Astrocyte of the spinal cord (primary cell): ENCODE measurements at places on chromosomes 4 and X.
A peak's percentile ranks its signal among the peaks of the same experiment; 100 is the strongest.

DNA sequence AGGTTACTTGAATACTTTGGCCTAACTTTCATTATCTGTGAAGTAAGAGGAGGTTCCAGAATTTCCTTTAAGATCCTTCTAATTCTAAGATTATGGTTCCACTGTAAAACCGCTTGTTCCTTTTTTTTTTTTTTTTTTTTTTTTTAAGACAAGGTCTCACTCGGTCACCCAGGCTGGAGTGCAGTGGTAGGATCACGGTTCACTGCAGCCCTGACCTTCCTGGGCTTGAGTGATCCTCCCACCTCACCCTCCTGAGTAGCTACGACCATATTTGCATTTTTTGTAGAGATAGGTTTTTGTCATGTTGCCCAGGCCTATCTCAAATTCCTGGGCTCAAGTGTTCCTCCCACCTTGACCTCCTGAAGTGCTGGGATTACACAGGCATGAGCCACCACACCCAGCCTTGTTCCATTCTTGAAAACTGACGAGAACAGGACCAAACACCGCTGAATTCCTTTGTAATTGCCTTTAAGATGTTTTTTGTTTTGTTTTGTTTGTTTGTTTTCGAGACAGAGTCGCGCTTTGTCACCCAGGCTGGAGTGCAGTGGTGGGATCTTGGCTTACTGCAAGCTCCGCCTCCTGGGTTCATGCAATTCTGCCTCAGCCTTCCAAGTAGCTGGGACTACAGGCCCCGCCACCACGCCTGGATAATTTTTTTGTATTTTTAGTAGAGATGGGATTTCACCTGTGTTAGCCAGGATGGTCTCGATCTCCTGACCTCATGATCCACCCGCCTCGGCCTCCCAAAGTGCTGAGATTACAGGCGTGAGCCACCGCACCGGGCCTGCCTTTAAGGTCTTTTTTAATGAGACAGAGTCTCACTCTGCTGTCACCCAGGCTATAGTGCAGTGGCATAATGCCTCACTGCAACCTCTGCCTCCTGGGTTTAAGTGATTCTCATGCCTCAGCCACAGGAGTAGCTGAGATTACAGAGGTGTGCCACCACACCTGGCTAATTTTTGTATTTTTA is 6.8 kb downstream of the PDS5A start:
- no peak for DNase-seq

DNA sequence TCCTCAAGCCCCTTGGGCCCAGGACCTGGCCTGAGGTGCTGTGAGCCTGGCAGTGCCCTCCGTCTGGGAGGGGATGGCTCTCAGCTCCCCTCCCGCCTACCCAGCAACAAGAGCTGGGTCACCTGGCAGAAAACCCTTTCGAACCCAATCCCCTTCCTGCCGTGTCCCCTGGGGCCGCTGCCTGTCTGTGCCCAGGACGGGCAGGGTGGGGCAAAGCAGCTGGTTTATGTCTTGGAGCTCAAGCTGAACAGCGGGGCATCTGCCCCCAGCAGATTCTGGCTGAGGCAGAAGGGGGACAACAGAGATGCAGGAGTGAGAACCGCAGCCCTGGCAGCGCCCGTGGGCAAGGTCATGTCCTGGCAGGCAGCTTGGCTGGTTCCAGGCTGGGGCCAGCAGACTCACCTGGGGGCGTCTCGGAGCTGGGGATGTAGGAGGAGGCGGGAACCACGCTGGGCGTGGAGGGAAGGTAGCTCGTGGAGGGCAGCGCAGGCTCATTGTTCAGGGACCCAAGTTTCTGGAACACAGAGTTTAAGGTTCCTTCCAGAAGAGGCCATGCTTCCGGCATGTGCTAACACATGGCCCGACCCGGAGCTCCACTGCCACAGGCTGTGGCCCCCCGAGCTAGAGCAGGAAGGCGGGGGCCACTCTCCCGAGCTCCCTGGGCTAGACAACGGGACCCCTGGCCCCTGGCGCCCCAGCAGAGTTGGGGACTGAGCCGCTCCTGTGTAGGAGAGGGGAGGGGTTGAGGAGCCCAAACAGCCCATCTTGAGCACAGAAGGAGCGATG is 24.2 kb downstream of the NELFA start:
- DNase-seq = no peak

GRCh38 chr4:11131491-11131890 is 297.2 kb downstream of the HS3ST1 start:
- no peak for DNase-seq

DNA sequence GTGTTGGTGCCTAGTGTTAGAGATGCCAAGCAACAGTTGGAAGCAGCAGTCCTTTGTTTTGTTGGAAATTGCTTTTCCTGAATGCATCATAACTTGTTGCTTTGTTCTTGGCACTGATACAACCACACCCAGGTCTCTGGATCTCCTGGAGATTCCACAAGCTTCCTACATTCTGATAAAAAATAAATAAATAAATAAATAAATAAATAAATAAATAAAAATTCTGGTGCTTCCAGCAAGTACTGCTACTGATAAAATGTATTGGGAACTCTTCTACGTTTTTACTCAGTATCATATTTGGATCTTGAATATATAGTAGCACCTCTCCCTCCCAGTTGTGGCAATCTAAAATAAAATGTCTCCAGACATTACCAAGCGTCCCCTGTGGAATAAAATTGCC is 62.7 kb upstream of the GRID2 start:
- DNase-seq = no peak

- no peak for DNase-seq
Measured at GRCh38 chr4:2451036-2451520, 17.8 kb upstream of the RNF4 start.

DNA sequence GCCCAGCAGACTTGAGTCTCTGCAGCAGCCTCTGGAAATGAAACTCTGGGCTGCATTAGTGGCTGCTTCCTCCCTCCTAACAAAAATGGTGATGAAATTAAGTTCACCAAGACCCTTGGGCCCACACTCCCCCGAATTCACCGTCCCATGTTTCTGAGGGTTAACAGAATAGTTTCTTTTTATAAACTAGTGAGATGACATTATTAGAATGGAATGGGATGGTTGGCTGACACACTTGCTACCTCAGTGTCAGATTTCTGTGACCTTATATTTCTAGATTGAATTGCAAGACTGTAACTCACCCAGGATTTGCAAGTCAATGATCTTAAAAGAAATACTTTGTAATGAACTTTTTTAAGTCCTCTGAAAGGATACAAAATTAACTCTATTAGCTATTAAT is 127.1 kb downstream of the SHROOM3 start:
- DNase-seq = peak; percentile 83

DNA sequence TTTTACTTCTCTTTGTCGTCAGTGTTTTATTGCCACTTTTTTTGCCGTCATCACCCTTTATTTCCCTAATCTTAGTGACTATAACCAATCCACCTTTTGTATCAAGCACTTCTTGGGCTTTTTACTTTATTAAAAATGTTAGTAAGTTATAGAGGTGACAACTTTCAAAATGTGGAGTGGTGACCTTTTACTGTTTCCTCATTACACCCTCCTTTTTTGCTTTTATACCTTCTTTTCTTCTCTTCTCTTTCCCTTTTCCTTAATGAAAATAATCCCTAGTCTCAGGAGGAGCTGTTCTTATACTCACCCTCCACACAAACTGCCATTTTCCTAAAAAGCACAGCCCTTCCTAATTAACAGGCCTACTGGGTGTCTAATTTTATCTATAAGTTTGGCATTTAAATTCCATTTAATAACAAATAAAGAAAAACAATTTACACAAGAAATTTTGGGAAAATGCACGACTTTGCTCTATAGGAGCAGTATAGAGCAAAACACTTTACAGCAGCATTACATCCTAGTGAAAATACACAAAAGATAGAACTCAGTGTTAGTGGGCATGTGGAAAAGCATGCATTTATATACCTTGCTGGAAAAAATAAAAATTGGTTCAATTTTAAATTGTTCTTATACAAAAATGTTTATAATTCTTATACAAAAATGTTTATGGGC is 27.3 kb downstream of the BBS12 start:
- DNase-seq = peak; percentile 32

DNA sequence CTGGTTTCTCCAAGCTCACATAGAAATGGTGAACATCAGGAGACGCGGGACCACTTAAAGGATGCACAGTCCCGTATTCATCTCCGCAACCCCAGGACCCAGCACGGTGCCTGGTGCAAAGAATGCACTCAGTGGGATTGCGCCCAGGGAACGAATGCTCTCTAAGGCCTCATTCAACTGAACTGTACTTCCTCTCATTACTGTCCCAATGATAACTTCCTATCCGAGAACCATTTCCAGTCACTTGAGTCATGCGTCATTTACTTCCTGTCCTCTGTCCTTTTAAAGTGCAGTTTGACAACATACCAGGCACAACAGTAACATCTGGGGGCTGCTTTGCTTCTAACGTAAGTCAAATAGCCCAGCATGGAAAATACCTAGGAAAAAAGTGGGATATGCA is 75.7 kb downstream of the RBM47 start:
- no peak for DNase-seq

GRCh38 chrX:155968791-155969190 is 28.7 kb upstream of the IL9R start:
- no peak for DNase-seq

DNA sequence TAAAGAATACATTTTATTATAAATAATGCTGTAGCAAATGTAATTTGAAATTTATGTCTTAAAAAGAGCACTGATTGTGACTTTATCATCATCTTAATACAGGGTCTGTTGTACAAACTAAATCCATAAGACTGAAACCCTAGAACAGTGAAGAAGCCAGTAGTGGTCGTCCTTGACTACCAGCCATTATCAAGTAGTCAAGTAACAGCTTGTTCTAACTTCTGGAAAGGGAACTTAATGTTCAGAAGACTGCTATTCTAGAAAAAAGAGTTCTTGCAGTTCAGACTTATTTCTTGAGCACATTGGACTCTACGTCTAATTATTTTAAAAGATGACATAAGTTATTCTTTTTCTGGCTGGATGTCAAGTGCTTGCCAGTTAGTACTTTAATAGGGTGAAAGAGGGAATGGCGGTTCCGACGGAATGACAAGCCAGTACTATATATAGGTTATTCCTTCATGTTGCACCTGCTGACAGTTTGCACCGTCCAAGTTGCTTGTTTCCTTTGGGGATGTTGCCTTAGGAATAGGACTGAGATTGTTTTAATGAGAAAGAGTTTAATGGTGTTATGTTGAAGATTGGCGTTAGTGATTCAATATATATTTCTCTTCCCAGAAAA is 109.9 kb downstream of the RAPGEF2 start:
- no peak for DNase-seq

GRCh38 chrX:107978707-107979307 is 3.4 kb downstream of the TEX13B start:
- peak; percentile 5 for DNase-seq

GRCh38 chrX:56600141-56600540 is 36.7 kb downstream of the UBQLN2 start:
- DNase-seq = no peak

GRCh38 chr4:95522682-95523530 is 25.9 kb downstream of the UNC5C start:
- DNase-seq = no peak

DNA sequence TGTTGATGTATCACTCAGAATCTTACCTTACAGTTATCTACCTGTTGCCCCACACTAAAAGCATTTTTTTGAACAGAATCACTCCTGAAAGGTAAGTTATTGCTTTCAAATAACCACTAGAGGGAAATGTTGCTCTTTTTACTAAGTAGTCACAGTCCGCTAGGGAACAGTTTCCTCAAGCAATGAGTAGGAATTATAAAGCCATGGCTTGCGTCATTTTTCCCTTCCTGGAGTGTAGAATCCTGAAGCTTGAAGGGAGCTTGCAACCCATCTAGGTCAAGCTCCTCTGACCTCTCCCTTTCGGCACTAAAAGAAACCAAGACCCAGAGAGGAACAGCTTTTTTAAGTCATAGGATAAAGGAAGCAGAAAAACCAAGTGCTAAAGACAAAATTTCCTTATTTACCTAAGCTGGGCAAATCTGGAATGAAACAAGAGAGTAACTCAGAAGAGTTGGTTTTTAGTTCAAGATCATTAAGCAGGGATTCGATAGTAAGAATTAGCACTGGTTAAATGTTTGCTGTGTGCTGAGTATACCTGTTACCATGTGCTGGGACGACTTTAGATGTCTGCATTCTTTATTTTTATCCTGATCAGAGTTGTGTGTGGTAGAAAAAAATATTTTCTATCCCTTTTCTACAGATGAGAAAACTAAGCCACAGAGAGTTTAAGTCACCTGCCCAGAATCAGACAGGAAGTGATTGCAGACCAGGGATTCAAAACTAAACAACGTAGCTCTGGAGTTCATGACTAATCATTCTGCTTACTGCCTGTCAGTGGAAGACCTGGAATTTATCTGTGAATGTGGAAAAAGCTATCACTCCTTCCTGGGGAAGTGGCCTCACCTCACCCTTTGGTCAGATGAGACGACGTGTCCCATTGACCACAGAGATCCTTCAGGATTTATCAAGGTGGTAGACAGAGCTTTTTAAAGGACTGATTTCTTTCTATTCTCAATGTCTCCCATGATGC is 631.5 kb downstream of the RAB28 start:
- peak; percentile 67 for DNase-seq

GRCh38 chrX:77743720-77744119 is 42.3 kb downstream of the ATRX start:
- DNase-seq = peak; percentile 8

- no peak for DNase-seq
Measured at GRCh38 chrX:57445076-57445475, 146.7 kb upstream of the ZXDB start.

DNA sequence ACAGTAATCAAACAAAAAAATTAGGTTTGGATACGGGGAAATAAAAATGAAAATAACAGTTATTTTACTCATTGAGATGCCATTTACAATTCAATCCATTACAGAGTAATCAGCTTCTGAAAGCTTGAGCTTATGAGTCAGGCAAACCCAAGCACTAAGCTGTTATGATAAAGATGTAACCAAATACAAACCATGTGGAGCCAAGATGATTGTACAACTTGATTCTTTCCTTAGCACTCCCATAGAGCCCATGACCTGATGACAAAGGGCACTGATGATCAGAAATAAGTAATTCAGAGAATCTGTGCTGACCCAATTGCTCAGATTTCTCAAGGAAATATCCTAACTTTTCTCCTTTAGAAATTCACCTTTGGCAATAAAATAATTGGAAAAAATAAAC is 40.5 kb upstream of the PRKG2 start:
- peak; percentile 74 for DNase-seq

GRCh38 chr4:143701365-143701764 is 890 bp upstream of the FREM3 start:
- DNase-seq = no peak

DNA sequence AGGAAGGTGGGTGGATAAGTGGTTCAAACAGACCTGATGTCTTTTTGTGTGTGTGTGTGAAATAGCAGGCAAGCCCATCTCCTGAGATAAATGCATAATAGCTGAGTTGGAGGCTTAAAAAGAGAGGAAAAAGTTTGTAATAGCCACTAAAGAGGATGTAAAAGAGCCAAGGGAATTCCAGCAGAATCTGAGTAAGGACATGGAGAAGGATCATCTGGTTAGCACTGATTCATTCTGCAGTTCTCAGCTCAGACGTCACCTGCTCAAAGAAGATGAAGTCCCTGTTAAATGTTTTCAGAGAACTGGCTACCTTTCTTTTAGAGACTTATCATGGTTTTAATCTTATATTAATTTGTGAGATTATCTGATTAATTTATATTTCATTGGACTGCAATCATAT is 21.0 kb upstream of the IL13RA2 start:
- no peak for DNase-seq
